ENCODE measurements at places on chromosomes 16 and 17.

DNA sequence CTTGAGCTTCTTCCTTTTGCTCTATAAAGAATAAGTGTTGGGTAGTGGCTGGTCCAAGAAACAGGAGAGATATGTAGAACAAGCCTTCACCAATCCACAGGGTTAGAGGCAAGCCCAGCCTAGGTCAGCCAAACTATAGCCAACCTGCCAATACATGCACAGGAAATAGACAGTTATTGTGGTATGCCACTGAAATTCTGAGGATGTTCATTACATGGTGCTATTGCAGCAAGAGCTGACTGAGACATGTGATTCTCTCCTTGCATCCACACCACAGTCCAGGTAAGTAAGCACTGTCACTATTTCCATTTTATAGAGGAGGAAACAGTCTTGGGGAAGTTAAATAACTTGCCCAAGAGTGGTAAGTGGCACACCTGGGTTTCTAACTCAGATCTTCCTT lies 268.1 kb downstream of the NPIPA8 start:
- DNase-seq: no peak

DNA sequence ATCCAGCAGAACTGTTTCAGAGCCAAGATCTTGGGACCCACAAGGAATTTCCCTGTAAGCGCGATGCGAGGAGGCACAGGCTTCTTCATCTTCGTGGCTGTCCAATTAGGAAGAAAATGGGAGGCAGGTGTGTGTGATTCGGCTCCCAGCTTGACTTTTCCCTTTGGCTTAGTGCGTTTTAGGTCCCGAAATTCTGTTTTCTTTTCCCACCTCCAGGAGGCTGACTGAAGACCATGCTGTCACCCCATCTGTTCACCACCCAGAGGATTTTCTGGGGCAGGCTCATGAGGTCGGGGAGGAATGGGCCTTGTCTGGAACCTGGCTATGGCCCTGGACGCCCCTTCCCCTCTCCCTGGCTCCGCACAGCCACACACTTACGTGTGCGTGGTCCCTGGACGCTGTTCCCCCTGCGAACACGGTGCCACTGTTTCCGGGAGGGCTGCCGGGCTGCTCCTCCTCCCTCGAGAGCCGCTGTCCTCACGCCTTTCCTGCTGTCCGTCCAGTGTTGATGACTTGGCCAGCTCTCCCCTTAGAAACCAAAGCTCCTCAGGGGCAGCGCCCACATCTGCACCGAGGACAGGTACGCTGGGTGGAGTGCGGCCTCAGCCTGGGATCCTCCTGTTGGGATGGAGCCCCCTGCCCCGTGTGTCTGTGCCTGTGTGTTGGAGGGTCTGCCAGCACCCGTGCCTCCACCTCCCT lies 2.7 kb upstream of the PABPN1L start:
- no peak for DNase-seq

- no peak for DNase-seq
Observed at GRCh38 chr17:66826856-66827255, 8.1 kb upstream of the CACNG5 start.

GRCh38 chr16:28042811-28043210 lies 20.7 kb downstream of the GSG1L start:
- DNase-seq: no peak

- DNase-seq: no peak
Observed at GRCh38 chr16:71340406-71340805, 18.1 kb upstream of the CALB2 start.

- DNase-seq: peak; percentile 98
Observed at GRCh38 chr16:69476920-69477443, 52.6 kb downstream of the CYB5B start.

- peak; percentile 60 for DNase-seq
Observed at GRCh38 chr17:49580055-49580721, 4.5 kb downstream of the NXPH3 start.

- no peak for DNase-seq
Observed at GRCh38 chr16:49539758-49540157, 166.2 kb downstream of the C16orf78 start.
